ENCODE measurements at places on chromosomes 3 and 15. TPM values are rescaled to one million over a fixed set of nuclear protein-coding genes. Genes with fewer than 3 reads are reported as not detected.

The ZNF774 gene
- total RNA-seq, result 4.5 TPM

The CPLX3 gene
- total RNA-seq, result 0.82 TPM

The ZNF660 gene
- 11.8 TPM for total RNA-seq

The VEPH1 gene
- total RNA-seq, result 13.0 TPM

The KLHL18 gene
- total RNA-seq, result 26.1 TPM

The HYAL1 gene
- 0.41 TPM for total RNA-seq

The CHST13 gene
- under 0.01 TPM for total RNA-seq
